Activated CD4-positive, alpha-beta T cell treated with anti-CD3 and anti-CD28 coated beads, Interleukin-2, amount 50 U/mL, for 24 hours (primary cell): ENCODE measurements at places on chromosomes 6 and 20.

DNA sequence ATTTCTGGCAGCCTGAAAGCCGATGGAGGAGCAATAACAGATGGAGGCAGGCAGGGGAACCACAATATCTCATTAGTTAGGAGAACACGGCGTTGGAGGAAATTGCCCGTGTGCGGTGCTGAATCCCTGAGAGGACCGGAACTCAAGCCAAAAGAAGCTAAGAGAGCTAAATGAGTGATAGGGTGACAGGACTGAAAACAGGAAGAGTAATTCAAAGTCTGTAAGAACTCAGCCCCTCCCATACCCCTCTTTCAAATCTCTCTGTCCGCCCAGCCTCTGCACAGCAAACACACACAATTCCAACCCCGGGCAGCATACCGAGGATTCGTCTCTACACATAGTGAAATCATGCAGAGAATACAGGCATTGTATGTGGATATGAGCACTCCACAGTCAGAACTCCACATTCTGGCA lies 2.6 kb upstream of the IPCEF1 start:
- DNase-seq = no peak

DNA sequence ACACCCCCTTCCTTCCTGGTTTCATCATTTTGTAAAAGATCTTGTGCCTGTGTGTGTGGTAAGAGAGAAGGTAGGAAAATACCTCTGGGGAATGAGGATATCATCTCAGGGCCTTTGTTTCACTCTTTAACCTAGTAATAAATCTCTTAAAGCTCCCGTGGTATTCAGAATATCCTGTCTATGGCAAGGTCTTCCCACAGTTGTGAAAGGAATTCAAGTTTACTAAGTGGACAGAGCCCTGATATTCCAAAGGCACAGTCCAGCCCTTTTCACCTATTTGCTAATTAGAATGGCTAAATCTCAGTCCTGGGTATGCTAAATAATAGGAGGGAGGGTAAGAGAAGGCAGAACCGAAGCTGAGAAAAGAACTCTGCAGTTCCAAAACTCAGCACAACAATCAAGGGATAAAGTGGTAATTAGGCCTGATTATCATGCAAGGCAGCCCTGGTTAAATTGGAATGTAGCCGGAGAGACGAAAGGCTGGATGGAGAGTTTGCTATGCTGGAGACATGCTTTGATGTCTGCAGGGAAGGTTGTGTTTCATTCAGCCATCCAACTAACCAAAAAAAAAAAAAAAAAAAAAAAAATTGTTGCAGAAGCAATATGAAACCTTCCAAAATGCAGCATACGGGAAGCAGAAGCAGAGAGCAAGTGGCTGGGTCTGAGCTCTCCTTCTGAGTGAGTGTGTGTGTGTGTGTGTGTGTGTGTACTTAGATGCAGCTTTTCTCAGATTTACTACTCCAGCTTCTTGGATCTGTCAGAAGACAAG lies 28.5 kb upstream of the PIM1 start:
- DNase-seq = no peak

- no peak for DNase-seq
These were observed 11.5 kb downstream of the GNL1 start for GRCh38 chr6:30544666-30545272.

DNA sequence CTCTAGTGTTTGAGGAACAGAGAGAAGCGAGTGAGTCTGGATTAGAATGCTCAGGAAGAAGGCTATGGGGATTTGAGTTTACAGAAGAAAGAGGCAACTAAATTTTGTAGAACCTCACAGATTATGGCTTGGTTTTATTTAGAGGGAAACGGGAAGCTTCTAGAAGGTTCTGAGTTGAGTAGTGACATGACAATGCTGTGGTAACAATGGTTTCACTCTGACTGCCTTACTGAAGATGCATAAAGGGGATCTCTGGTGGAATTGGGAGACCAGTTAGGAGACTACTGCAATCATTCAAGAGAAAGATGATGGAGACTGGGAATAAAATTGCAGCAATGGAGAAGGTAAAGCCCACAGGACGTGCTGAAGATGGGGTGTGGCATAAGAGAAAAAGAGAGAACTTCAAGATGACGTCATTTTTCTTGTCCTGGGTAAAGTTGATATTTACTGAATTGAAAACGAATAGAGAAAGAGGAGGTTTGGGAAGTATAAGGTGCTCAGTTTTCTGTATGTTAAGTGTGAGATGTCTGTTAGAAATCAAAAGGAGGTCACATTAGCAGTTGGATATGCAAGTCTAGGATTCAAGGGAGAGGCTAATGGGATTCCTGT lies 710.1 kb upstream of the NRSN1 start:
- no peak for DNase-seq

DNA sequence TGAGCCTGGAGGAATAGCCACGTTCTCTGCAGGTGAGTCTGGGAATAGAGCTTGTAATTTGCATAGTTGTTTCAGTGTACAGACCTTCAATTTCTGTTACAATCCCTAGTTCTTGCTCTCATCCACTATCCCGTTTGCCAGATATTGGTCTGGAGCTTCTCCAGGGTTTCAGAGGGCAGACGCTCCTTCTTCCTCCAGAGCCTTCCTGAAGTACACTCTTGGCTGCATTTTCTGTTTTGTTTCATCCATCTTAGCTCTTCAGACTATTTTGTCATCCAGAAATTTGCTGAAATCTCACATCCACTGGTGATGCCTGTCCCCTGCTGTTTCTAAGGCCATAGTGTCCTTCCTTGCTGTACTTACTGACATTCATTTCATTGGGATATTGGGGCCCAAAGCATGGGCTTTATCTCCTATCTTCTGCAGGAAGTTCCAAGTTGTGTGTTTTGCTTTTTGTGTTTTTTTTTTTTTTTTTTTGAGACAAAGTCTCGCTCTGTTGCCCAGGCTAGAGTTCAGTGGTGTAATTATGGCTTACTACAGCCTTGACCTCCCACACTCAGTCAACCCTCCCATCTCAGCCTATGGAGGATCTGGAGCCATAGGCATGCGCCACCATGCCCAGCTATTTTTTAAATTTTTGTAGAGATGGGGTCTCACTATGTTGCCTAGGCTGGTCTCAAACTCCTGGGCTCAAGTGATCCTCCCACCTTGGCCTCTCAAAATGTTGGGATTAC lies 18.7 kb downstream of the CDS2 start:
- no peak for DNase-seq

DNA sequence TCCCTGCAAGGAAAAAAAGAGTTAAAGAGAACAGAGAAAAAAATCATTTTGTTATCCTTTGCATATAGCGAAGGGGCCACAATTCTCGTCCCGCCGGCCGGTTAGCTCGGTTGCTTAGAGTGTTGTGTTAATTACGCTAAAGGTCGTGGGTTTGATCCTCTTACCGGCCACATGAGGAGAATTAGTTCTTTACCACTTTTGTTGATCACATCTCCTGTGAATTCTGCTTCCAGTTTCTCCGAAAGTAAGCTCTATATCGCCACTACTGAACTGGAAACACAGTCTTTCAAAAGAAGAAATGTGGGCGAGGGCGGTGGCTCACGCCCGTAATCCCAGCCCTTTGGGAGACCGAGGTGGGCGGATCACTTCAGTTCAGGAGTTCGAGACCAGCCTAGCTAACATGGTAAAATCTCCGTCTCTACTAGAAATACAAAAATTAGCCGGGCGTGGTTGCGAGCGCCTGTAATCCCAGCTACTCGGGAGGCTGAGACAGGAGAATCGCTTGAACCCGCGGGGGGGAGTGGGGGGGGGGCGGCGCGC lies 13.4 kb downstream of the PRSS16 start:
- DNase-seq = no peak

- no peak for DNase-seq
These were observed 230.9 kb upstream of the CITED2 start for GRCh38 chr6:139605350-139605749.

GRCh38 chr20:25624500-25624939 lies 706 bp upstream of the NANP start:
- no peak for DNase-seq

DNA sequence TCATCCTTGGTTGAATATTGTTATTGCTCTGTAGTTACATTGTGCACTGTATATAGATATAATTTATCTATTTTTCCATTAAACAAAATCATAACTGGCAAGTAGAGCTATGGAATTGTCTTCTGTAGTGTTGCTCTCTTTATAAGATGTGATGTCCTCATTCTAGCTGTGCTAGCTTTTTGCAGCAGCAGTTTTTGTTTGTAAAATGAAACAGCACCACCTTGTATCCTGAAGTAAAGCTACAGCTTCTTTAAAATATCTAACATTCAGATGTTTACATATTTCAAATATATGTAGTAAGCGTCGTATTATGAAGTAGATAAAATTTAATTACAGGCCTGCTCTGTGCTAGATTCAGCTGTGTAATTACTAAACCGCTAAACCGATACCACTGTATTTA lies 328.8 kb upstream of the MANEA start:
- DNase-seq = no peak
